ENCODE measurements at places on chromosomes 16 and 17.

- no peak for DNase-seq
Observed at GRCh38 chr16:80164966-80165550, 375.7 kb upstream of the DYNLRB2 start.

DNA sequence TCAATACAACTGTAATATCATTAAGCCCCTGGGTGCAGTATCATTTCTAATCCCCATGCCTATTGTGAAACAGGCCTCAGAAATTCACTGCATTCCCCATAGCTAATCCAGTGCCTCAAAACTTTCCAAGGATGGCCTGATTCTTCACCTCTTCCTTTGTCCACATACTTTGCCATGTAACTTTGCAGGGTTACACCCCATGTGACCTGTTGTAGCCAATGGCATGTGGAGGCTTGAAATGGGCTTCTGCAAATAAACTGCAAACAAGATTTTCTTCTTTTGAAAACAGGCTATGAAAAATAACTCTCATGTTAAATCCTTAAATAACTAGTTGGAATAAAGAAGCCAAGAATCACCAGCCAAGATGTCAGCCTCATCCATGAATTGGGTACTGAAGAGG lies 35.9 kb downstream of the ABCA10 start:
- DNase-seq: no peak

GRCh38 chr16:30724641-30725417 lies 23.4 kb upstream of the PHKG2 start:
- DNase-seq: no peak

GRCh38 chr16:89921702-89922476 lies 1.3 kb upstream of the TUBB3 start:
- DNase-seq: peak; percentile 42

GRCh38 chr17:12659500-12659899 lies 6.2 kb upstream of the MYOCD start:
- no peak for DNase-seq

- DNase-seq: no peak
Observed at GRCh38 chr16:31083981-31084380, 4.8 kb downstream of the PRSS53 start.

- no peak for DNase-seq
Observed at GRCh38 chr17:82974136-82974952, 105.1 kb upstream of the METRNL start.

GRCh38 chr17:19290066-19290705 lies 53.0 kb downstream of the EPN2 start:
- DNase-seq: no peak

GRCh38 chr16:81632392-81633146 lies 146.5 kb upstream of the PLCG2 start:
- peak; percentile 77 for DNase-seq

GRCh38 chr17:17052462-17053221 lies 10.4 kb downstream of the MPRIP start:
- no peak for DNase-seq

GRCh38 chr17:48542114-48542656 lies 2.7 kb downstream of the HOXB2 start:
- DNase-seq: peak; percentile 60

DNA sequence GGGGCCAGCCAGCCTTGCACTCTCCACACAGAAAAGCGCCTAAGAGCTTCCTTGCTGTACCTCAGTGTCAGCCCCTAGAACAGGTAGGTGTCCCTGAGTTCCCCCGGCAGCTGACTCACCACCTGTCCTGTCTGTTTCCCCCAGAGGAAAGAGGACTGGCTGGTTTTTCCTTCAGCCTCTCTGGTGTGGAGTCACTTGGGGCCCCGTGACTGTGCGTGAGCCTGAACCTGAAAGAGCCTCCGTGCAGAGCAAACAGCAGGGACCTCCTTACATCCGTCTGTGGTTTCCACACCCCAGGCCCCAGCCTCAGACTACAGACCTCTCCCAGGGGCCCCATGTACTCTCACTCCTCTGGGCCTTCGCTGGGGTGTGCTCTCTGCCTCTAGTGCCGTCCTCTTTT lies 87.8 kb downstream of the GNAO1 start:
- peak; percentile 35 for DNase-seq

DNA sequence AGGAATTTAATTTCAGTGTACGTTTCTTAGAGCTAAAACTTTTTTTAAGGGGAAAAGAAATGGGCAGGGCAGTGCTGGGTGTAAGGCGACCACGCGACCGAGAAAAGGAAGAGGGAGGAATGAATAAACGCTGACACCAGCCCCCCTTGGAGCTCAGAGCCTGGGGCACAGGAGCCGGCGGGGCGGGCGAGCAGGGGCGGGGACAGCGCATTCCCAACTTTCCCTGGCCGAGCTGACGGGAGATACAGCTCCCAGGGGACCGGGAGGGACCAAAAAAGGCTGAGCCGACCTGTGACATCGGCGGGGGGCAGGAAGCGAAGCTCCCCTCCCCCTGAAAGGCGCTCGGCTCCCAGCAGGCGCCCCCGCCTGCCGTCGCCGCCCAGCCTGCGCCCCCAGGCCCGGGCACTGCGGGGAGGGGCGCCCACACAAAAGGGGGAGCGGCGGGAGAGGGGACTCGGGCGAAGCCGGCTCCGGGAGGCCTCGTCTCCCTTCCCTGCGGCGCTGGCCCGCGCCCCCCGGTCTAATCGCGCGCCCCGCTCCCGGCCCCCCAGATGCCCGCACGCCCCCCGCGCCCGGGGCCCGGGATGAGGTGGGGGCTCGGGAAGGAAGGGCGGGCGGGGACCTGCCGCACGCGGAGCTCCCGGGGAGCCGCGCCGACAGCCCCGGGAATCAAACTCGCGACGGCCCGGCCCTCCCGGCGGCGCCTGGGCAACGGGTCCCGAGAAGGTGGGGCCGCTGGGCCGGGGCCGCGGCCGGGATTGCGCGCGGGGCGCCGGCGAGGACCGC lies 622 bp downstream of the CUEDC1 start:
- no peak for DNase-seq

DNA sequence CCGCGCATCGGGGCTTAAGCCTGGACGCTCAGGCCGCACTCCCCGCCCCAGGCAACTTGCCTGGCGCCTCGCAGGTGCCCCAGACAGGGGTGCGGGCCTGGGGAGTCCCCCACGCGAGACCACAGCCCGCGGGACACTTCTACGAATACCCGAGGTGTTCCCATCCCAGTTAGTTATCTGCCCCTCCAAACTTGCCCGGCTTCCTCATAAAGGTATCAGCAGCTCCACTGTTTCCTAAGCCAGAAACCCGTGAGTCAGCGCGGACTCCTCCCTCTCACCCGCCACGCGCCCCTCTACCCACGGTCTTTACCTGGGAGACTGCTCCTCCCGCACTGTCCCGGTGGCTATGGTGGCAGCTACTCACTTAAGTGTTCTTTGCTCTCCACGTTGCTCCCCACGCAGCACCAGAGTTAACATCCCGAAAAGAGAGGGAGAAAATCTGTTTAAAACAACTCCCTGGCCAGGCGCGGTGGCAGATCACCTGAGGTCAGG lies 1.0 kb upstream of the CREBBP start:
- DNase-seq: no peak
